ENCODE measurements at places on chromosomes 3 and 15.

- no peak for DNase-seq
These were observed 21.2 kb downstream of the NR1D2 start for GRCh38 chr3:23966328-23966727.

DNA sequence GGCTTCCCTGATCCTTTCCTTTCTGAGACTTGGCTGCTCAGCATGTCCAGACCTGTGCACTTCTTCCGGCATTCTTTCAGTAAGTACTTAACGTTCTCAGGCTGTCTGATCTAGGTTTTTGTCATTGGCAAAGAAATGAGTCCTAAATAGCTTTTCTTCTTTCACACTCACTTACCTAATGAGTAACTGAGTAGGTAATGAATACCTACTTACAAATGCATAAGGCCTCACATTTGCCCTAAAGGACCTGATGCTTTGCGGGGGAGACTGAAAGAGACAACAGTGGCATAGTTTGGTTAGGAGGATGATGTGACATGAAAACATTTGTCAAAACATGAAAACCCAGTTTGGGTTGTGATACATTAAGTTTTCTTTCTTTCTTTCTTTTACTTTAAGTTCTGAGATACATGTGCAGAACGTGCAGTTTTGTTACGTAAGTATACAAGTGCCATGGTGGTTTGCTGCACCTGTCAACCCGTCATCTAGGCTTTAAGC is 516.7 kb upstream of the CFAP20DC start:
- DNase-seq = no peak

GRCh38 chr3:131491084-131491483 is 11.7 kb downstream of the MRPL3 start:
- DNase-seq = no peak

GRCh38 chr15:55257012-55257670 is 32.5 kb downstream of the RAB27A start:
- DNase-seq = no peak

DNA sequence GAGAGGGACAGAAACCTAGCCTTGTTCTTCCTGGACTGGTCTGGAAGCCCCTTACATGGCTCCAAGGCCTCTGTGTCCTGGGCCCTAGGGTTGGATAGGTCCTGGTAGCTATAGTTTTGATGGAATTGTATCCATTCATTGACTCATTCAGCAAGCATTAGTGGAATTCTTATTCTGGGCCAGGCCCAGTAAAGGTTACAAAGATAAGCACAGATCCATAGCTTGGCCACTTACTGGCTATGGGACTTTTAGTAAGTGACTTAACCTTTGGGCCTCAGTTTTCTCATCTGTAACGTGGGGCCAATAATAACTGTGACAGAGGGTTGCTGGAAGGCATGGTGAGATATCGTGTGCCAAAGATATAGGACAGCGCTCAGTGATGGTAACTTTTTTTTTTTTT is 13.6 kb upstream of the DAG1 start:
- no peak for DNase-seq

GRCh38 chr15:69319384-69320375 is 21.0 kb downstream of the PAQR5 start:
- DNase-seq = peak; percentile 53

DNA sequence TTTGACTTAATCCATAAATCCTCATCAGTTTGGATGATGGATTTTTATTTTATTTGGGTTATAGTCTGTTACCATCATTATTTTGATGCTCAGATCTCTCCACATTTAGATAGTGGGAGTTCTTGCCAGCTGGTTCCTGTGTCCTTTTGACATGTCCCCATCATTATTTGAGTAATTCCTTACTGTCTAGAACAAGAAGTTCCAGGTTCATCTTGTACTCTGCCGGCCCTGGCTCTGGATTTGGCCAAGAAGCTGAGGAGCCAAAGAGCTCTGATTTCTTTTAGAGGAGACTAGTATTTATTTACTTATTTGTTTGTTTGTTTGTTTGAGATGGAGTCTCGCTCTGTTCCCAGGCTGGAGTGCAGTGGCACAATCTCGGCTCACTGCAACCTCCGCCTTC is 54.3 kb downstream of the PTPRG start:
- no peak for DNase-seq

DNA sequence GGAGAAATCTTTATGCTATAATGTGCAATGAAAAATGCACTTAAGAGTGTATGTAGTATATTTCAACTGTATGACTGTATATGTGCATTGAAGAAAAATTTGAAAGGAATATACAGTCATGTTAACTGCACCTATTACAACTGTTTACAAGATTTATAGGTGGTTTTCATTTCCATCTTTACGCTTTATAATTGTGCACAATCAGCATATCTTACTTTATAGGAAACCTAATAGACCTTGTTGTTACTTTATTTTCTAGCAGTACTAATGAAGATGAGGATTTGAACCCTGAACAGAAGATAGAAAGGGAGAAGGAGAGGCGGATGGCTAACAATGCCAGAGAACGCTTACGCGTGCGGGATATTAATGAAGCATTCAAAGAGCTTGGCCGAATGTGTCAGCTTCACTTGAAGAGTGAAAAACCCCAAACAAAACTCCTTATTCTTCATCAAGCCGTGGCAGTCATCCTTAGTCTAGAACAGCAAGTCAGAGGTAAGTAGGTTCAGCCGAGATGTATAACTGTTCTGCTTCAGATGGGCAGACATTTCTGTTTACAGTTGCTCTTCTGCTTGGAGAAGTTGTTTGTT is 103.4 kb upstream of the CGNL1 start:
- no peak for DNase-seq

GRCh38 chr15:70479056-70479455 is 284.3 kb downstream of the UACA start:
- DNase-seq = no peak

DNA sequence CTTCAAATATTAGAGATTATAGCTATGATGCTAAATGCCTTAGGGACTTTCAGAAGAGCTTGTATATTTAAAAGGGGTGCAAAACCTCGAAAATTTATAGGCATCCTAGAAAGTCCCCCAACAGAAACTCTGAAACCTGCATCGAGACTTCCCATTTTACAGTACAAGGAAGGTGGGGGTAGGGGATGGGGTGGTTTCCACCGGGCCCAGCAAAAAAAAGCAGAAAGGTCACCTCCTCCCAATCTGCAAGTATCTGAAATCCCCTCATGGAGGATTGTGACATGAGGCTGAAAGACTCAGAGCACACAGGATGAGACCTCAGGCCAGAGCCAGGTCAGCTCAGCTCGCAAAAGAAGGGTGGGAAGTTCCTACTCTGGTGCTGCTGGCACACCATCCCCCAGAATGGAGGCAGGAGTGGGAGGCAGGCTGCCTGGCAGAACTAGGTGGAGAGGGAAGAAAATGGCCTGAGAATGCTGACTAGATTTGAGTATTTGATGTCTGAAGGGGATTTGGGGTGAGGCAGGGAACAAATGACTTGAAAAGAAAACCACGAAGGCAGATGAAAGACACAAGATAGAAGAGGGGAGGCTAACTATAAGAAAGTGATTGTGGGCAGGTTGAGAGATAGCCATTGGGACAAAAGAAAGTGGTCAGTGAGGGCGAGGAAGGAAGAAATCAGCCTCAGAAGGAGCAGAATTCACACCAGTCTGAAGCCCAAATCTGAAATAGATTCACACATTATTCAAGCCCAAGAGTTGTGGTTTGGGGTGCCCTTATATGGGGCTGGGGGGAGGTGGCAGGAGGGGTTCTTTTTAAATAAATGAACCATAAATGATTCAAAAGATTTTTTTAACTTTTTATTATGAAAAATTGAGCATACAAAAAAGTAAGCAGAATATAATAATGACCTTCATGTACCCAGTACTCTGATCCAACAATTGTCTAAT is 22.5 kb upstream of the TSC22D2 start:
- DNase-seq = no peak

DNA sequence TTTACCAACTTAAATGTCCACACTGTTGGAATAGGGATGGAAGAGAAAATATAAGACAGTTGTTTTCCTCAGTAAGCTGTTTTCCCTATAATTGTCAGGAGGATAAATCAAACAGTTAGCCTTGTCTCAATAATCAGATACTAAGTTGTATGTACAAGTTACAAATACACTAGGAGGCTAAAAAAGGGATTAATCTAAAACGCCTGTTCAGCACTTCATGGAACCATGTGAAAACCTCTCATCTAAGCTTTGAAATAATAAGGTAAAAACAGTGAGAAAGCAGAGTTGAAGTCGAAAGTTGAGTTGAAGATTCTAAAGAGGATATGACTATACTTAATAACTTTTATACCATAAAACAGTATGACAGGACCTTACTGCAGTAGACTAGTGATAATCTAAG is 62.0 kb downstream of the CALML4 start:
- DNase-seq = no peak

GRCh38 chr15:39397883-39398282 is 183.0 kb upstream of the THBS1 start:
- no peak for DNase-seq

DNA sequence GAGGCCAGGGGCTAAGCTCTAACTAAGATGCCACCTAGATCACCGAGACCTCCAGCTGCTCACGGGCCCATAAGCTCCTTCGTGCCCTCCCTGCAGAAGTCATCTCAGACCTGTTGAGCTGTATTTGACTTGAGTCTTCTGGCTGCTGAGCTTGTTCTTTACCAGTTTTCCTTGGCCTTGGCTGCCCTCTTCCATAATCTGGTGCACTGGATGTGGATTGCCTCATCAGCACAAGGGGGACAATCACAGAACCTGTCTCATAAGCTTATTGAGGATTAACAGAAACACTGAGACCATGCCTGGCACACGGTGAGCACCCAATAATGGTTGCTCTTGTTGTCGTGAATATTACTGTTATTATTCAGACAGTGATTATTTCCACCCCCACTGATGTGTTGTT is 101.1 kb downstream of the EPHB1 start:
- no peak for DNase-seq

- DNase-seq = no peak
These were observed 26.7 kb upstream of the SLC41A3 start for GRCh38 chr3:126110431-126111125.

DNA sequence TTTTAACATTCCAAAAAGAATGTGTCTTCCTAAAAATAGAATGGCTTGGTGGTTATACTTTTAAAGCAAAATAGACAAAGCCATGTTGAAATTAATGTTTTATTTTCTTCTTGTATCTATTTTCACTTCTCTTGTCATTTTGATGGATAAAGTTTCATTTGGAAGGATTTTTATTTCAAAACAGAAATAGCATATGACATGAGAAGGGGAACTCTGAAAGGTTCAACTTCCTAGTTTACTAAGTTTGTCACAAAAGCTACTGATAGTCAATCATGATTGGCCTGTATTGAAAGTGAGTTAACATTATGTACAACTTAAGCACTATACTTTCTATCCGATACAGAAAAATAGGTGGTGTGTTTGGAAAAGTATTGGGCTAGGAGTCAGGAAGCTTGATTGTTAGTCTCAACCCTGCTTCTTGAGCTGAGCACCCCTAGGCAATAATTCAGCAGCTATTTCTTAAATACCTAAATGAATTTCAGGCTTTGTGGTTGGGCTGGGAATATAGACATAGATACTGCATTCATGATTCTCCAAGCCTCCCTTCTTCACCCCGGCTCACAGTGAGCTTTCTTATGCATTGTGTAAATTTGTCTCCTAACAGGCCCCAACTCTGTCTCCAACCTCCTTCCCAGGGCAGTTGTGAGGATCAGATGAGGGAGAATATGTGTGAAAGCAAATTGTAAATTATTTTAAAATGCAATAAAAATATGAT is 46.9 kb upstream of the CSPG4 start:
- no peak for DNase-seq

GRCh38 chr3:98701071-98701675 is 62.0 kb upstream of the ST3GAL6 start:
- DNase-seq = no peak
